ENCODE measurements at places on chromosomes 7 and 10. TPM values are rescaled to one million over a fixed set of nuclear protein-coding genes. Genes with fewer than 3 reads are reported as not detected.
A peak's percentile ranks its signal among the peaks of the same experiment; 100 is the strongest.

DNA sequence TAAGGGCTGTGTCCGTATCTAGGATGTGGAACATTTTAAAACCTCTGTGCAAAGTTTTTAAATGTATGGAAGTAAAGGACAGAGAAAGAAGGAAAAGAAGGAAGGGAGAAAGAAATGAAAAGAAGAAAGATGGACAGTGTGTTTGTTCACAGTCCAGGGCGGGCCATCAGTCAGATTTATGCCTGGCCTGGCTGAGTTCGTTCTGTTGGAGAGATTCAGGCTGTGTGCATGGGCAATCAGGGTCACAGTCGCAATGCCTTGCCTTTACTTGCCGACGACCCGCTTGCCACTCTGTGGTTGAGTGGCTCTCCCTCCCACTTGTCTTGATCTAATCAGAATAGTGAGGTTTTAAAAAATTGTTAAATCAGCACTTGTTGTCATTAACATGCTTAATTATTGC, 369.4 kb upstream of the BMPER start:
- no peak for DNase-seq
- H3K4me1 ChIP-seq = no peaks in the 10 kb centered on the region
- no peak overlapping the region for H3K27ac ChIP-seq
- no peaks in the 10 kb centered on the region for H3K27me3 ChIP-seq
- H3K4me3 ChIP-seq = no peak overlapping the region

GRCh38 chr10:127197154-127197432, 702 bp upstream of the INSYN2A start:
- H3K4me1 ChIP-seq = peaks cover 18% of the 10 kb centered on the region
- no peak for DNase-seq
- no peaks in the 10 kb centered on the region for H3K27me3 ChIP-seq
- H3K27ac ChIP-seq = no peak overlapping the region

GRCh38 chr10:49139846-49140195, 6.0 kb upstream of the FAM170B start:
- peaks cover 47% of the 10 kb centered on the region for H3K4me1 ChIP-seq
- no peaks in the 10 kb centered on the region for H3K27me3 ChIP-seq
- peak overlapping the region; percentile 81 for H3K27ac ChIP-seq
- no peak for DNase-seq

CEP55 gene
- 3.2 TPM for total RNA-seq

CD36 gene
- total RNA-seq = 102 TPM

- no peak overlapping the region for H3K4me3 ChIP-seq
- no peaks in the 10 kb centered on the region for H3K4me1 ChIP-seq
- H3K27ac ChIP-seq = no peak overlapping the region
- no peaks in the 10 kb centered on the region for H3K27me3 ChIP-seq
These were observed 36.5 kb downstream of the GRID1 start for GRCh38 chr10:86329896-86330680.

DNA sequence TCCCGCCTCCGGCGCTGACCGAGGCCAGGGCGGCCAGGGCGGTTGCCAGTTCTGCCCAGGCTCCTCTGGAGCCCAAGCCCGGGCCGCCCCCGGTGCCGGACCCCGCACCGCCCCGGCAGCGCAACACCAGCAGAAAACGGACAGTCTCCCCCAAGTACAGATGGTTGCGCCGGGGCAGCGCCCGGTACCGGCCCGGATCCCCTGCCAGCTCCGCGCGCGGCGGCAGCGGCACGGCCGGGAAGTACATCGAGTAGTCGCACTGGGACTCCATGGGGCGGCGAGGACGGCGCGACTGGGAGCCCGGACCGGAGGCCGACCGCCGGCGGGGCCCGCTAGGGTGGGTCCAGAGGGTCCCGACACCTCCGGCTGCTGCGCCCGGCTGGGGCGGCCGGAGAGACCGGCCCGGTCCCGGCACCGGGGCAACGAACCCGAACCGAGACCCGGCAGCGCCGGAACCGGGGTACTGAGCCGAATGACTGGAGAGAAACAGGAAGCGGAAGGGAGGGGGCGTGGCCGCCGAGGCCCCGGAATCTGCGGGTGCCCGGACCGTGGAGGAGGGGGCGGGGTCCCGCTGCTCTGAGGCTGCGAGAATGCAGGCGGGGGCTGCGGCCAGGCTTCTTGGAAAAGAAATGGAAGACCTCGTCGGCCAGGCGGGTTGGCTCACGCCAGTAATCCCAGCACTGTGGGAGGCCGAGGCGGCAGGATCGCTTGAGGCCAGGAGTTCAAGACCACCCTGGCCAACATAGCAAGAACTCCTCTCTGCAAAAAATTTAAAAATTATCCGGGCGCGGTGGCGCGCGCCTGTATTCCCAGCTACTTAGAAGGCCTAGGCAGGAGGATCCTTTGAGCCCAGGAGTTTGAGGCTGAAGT, at the start of gene TRAPPC14:
TSS of gene TRAPPC14 (minus strand) at position 495 of the 870 bp plus-strand sequence. CDS start at position 271, 224 bp downstream.
- no peaks in the 10 kb centered on the region for H3K27me3 ChIP-seq
- peak within 1 kb of the TSS; percentile 80 for H3K27ac ChIP-seq
- peak within 1 kb of the TSS; percentile 79 for H3K4me3 ChIP-seq

GTF2IRD1 gene
- total RNA-seq = 33.6 TPM

DNA sequence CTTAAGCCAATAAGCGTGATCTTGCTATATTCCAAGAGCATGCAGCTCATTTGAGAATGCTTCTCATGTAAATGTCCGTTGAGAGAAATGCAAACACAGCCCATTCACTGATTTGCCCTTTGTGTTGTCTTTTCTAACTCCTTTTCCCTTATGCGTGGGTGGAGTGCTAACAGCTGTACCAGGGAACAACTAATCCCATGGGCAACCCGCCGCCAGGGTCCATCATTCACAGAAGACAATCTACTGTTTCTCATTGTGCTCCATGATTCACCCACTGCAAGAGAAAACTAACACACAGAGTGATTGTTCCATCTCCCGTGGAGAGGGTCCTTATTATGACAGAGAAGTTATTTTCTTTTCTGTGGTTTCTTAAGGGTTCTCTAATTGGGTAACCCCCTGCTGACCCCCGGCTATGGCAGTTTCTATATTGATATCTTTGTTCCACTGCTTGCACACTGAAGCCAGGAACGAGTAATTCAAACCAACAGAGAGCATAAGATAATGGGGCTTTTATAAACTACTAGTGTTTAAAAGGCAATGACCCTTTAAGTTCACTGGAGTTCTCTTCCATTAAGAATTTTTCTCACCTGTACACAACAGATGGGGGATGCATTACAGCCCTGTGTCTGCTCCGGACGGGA, 298.7 kb downstream of the BAMBI start:
- no peaks in the 10 kb centered on the region for H3K4me1 ChIP-seq
- H3K27ac ChIP-seq = no peak overlapping the region
- DNase-seq = no peak
- H3K4me3 ChIP-seq = no peak overlapping the region
- H3K27me3 ChIP-seq = no peaks in the 10 kb centered on the region
- H3K36me3 ChIP-seq = no peaks in the 10 kb centered on the region

GRID2IP gene
- not detected for total RNA-seq

FAM25C gene
- total RNA-seq = not detected

DNA sequence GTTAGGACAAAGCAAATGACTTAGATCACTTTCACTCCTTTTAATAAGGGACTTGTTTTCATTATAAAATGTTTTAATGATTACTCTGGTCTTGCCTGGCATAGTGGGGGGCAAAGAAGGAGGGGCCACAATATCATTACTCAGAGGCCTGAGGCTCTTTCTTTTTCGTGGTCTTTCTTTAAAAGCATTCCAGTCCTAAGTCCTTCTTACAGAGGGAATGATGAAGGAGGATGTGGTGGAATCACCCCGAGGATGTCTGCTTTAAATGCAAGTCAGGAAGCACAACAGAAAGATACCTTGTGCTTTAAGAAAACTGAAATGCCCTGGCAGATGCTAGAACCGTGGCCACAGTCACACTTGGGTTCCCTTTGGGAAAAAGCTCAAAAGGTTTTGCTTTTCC, 379.1 kb downstream of the INHBA start:
- no peaks in the 10 kb centered on the region for H3K4me1 ChIP-seq
- no peak for DNase-seq
- H3K27me3 ChIP-seq = no peaks in the 10 kb centered on the region
- H3K4me3 ChIP-seq = no peak overlapping the region
- H3K36me3 ChIP-seq = no peaks in the 10 kb centered on the region
- no peak overlapping the region for H3K27ac ChIP-seq

GRID1 gene
- total RNA-seq = 7.1 TPM

- no peak overlapping the region for H3K4me3 ChIP-seq
- DNase-seq = no peak
- no peaks in the 10 kb centered on the region for H3K27me3 ChIP-seq
- H3K27ac ChIP-seq = no peak overlapping the region
- no peaks in the 10 kb centered on the region for H3K4me1 ChIP-seq
These were observed 1325.5 kb downstream of the REEP3 start for GRCh38 chr10:64846700-64847099.

TMEM106B gene
- total RNA-seq = 36.1 TPM

CTAGE15 gene
- total RNA-seq = not detected

- H3K4me1 ChIP-seq = peaks cover 56% of the 10 kb centered on the region
- peak overlapping the region; percentile 93 for H3K27ac ChIP-seq
- no peaks in the 10 kb centered on the region for H3K36me3 ChIP-seq
These were observed 1.4 kb downstream of the ANKMY2 start for GRCh38 chr7:16644157-16644556.

TMEM176A gene
- total RNA-seq = 43.7 TPM

LIPJ gene
- total RNA-seq = not detected

FKBP9 gene
- total RNA-seq = 113 TPM

OR9A2 gene
- total RNA-seq = not detected

GRCh38 chr10:42958142-42958868, 118.6 kb upstream of the RET start:
- H3K36me3 ChIP-seq = no peaks in the 10 kb centered on the region
- H3K27me3 ChIP-seq = no peaks in the 10 kb centered on the region
- H3K27ac ChIP-seq = no peak overlapping the region
- H3K4me1 ChIP-seq = no peaks in the 10 kb centered on the region
- DNase-seq = no peak

GRCh38 chr10:77497748-77498147, 139.9 kb downstream of the KCNMA1 start:
- H3K4me1 ChIP-seq = peaks cover 30% of the 10 kb centered on the region
- no peak for DNase-seq
- no peaks in the 10 kb centered on the region for H3K27me3 ChIP-seq
- H3K27ac ChIP-seq = no peak overlapping the region

DNA sequence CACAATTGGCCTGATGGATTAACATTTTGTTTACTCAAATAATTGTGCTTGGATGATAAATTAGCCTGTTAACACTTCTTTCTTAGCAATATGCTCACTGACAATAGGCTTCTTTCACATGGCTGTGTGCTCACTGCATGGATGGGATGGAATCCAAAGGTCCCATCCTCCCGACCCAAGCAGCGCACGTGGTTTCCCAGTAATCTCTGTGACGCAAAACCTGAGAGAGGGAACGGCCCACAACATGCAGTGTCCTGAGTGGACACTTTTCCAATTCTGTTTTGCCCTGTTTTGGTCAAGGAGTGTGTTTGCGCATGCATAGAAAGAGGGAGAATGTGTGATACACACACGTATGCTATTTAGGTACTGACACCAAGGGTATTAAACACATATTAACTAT, 42.1 kb upstream of the RASGEF1A start:
- peaks cover 6% of the 10 kb centered on the region for H3K4me1 ChIP-seq
- no peak for DNase-seq
- no peaks in the 10 kb centered on the region for H3K27me3 ChIP-seq
- no peaks in the 10 kb centered on the region for H3K36me3 ChIP-seq
- no peak overlapping the region for H3K4me3 ChIP-seq
- H3K27ac ChIP-seq = no peak overlapping the region

DNA sequence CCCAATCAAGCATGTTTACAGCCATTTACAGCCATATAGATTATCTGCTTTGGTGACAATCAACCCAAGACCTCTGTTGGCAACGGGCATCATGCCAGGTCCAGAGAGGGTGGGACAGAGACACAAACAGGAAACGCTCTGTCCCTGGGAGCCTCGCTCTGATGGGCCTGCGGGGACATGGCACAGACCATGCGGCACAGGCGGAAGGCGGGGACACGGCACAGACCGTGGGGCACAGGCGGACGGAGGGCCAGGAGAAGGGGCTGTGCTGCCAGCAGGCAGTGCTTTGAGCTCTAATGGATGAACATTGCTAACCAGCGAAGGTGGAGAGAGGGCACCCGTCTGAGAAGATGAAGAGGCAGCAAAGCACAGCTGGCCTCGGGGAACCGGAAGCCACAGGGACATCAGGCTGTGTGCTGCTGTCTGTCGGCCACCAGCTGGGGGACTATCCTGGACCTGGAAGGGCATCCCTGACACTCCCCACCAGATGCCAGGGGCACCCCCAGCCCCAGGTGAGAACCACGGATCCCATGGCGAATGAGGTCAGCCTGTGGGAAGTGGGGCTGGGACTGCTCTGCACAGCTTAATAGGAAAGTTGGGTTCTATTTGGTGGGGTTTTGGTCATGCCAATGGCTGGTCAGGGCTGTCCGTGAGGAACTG, 61.0 kb downstream of the DIP2C start:
- peaks cover 30% of the 10 kb centered on the region for H3K4me1 ChIP-seq
- no peak overlapping the region for H3K4me3 ChIP-seq
- H3K27ac ChIP-seq = no peak overlapping the region
- H3K27me3 ChIP-seq = no peaks in the 10 kb centered on the region

- peak overlapping the region; percentile 16 for H3K4me3 ChIP-seq
- peaks cover 31% of the 10 kb centered on the region for H3K4me1 ChIP-seq
- DNase-seq = no peak
- no peaks in the 10 kb centered on the region for H3K27me3 ChIP-seq
- H3K36me3 ChIP-seq = no peaks in the 10 kb centered on the region
- peak overlapping the region; percentile 84 for H3K27ac ChIP-seq
These were observed 85.8 kb downstream of the CALD1 start for GRCh38 chr7:134865001-134865845.

DNA sequence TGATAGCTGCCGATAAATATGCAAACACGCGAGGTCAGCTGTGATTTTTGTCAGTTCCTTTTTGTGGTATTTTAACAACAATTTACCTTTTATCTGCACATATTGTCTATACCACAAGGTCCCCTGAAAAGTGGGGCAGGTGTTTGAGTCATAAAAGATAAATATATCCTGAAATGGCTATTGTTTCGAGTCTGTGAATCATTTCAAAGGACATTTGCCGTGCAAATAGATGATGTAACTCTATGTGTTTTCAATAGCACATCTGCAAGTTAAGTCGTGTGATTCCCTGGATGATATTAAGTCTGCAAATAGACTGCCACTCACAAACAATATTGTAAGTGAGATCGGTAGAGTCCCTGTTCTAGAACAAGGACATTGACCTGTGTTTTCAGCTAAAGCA, 193.0 kb upstream of the PITRM1 start:
- H3K4me3 ChIP-seq = no peak overlapping the region
- H3K27me3 ChIP-seq = no peaks in the 10 kb centered on the region
- no peaks in the 10 kb centered on the region for H3K36me3 ChIP-seq
- no peak overlapping the region for H3K27ac ChIP-seq

GRCh38 chr10:98217801-98218200, 50.2 kb downstream of the LOXL4 start:
- no peak for DNase-seq
- H3K4me3 ChIP-seq = no peak overlapping the region
- H3K27ac ChIP-seq = no peak overlapping the region
- H3K27me3 ChIP-seq = no peaks in the 10 kb centered on the region

- no peaks in the 10 kb centered on the region for H3K36me3 ChIP-seq
- H3K4me1 ChIP-seq = no peaks in the 10 kb centered on the region
- H3K4me3 ChIP-seq = no peak overlapping the region
- peak; percentile 34 for DNase-seq
- no peaks in the 10 kb centered on the region for H3K27me3 ChIP-seq
These were observed 6.3 kb upstream of the TBATA start for GRCh38 chr10:70791386-70792039.

- no peak for DNase-seq
- H3K27ac ChIP-seq = no peak overlapping the region
- H3K4me1 ChIP-seq = no peaks in the 10 kb centered on the region
- H3K36me3 ChIP-seq = no peaks in the 10 kb centered on the region
- no peaks in the 10 kb centered on the region for H3K27me3 ChIP-seq
- H3K4me3 ChIP-seq = no peak overlapping the region
These were observed 330.8 kb upstream of the NFE2L3 start for GRCh38 chr7:25821225-25821624.

All from vagina (tissue), 2 donors.